Cardiac muscle cell (in vitro differentiated cells and primary cell): ENCODE measurements at places on chromosomes 4 and X. TPM values are rescaled to one million over a fixed set of nuclear protein-coding genes. Genes with fewer than 3 reads are reported as not detected.

- no peak for DNase-seq
These were observed 37.4 kb downstream of the PPP2R2C start for GRCh38 chr4:6435010-6435409.

- DNase-seq, result no peak
These were observed 4.6 kb downstream of the PALLD start for GRCh38 chr4:168501407-168501806.

- no peak for DNase-seq
These were observed 451.2 kb downstream of the RAB28 start for GRCh38 chr4:13032936-13033335.

DNA sequence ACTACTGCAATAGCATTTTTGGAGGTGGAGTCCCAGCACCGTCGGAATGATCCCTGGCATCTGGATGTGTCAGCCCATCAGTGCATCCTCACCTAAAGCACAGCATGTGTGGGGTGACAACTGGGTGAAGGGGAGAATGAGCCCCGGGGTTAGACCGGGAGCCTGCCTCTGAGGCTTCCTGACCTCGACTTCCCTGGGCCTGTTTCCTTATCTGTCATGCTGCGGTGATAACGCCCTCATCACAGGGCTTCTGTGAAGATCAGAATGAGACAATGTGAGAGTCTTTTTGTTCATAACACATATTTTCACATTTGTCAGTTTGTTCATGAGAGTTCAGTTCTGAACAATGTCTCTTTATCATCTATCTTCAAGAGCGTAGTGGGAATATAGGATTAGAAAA, 31.1 kb upstream of the PDLIM3 start:
- DNase-seq, result no peak

- no peak for DNase-seq
These were observed 96.4 kb downstream of the ANXA10 start for GRCh38 chr4:168188754-168189153.

WDR17 gene
- polyA plus RNA-seq, result 0.77 TPM in 1 of 2 replicates, not detected in the other

DMRTC1 gene
- polyA plus RNA-seq, result 0.23 and 1.5 TPM in 2 replicates

GAGE12J gene
- not detected in 2 replicates for polyA plus RNA-seq

DCLK2 gene
- 3.2 and 4.3 TPM in 2 replicates for polyA plus RNA-seq

HMGB3 gene
- polyA plus RNA-seq, result 120 and 184 TPM in 2 replicates

HELQ gene
- 12.6 and 17.9 TPM in 2 replicates for polyA plus RNA-seq

BTC gene
- polyA plus RNA-seq, result 0.79 TPM in 1 of 2 replicates, not detected in the other
